Large intestine (tissue), 12 donors: ENCODE measurements at places on chromosomes 2 and 18.

DNA sequence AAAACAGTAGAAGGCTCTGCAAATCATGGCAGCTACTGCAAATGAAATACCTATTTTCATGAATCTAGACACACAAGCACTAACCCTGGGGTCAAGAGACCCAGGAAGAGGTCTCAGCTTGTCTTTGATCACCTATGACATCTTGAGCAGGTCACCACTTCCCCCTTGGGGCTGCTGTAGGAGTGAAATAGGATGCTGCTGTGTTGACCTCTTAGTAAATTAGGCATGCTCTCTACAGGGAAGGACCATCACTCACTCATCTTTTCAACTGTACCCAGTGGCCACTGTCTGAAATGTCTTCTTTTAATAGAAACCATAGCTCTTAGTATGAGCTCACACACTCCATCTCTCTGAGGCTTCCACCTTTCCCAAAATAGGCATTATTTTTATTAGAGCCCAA, 83.8 kb downstream of the NCK2 start:
- no peak overlapping the region for H3K4me3 ChIP-seq
- no peak overlapping the region for H3K27ac ChIP-seq
- DNase-seq = no peak
- H3K27me3 ChIP-seq = no peaks in the 10 kb centered on the region

DNA sequence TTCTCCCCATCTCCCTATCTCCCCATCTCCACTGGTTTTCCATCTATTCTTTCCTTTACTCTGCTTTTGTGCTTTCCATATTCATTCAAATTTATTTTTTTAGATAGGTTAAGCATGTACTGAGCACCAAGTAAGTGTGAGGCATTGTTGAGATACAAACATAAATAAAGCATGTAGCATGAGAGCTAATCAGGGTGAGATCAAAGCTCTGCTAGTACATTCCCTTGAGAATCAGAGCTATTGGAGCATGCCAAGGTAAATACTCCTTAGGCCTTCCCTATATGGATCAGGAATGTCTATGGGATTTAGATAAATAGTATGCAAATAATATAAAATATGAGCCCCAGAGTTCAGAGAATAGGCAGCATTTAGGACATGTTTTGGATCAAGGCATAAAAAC, 25.3 kb downstream of the BABAM2 start:
- no peaks in the 10 kb centered on the region for H3K36me3 ChIP-seq
- no peak overlapping the region for H3K27ac ChIP-seq
- no peaks in the 10 kb centered on the region for H3K27me3 ChIP-seq
- H3K4me3 ChIP-seq = no peak overlapping the region
- DNase-seq = no peak

DNA sequence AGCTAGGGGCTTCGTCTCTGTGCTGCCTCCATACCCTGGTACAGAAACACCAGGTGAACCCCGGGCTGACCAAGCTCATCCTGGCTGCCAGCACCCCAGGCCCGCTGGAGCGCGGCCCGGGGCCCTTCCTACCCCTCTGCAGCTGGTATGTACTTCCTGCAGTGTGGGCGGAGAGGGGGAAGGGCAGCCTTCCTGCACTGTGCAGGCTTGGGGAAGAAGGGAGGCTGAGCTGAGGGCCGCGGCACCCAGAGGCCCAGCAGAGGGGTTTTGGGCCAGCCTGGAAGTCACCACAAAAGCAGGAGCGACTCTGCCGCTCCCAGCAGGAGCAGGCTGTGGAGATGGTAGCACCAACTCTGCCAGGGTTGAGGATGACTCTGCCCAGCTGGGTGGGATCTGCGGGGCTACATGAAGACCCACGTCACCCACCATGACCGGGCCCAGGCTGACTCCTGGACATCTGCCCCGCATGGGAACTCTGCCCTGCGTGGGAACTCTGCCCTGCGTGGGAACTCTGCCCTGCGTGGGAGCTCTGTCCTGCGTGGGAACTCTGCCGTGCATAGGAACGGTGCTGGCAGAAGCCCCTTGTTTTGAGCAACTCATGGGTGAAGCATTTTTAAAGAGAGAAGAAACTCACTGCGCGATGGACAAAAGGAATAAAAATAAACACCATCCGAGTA, 273.3 kb downstream of the NDUFA10 start:
- no peak overlapping the region for H3K27ac ChIP-seq
- H3K4me1 ChIP-seq = no peaks in the 10 kb centered on the region
- DNase-seq = peak; percentile 17
- H3K4me3 ChIP-seq = no peak overlapping the region

DNA sequence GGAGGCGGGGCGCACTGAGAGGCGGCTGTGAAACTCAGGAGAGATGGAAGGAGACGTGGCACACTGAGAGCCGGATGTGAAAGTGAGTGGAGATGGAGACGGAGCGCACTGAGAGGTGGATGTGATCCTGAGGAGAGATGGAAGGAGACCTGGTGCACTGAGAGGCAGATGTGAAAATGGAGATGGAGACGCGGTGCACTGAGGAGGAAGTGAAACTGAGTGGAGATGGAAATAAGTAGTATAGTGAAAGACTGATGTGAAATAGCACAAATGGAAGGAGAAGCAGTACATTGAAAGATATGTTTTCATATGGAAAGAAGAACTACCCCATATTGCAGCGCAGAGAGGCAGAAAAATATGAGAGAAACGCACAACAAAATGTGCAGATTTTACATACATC, 281.6 kb upstream of the RGPD4 start:
- H3K27ac ChIP-seq = no peak overlapping the region
- H3K36me3 ChIP-seq = no peaks in the 10 kb centered on the region
- H3K4me3 ChIP-seq = no peak overlapping the region

GRCh38 chr2:36371928-36372391, 16.4 kb downstream of the CRIM1 start:
- no peaks in the 10 kb centered on the region for H3K36me3 ChIP-seq
- H3K27me3 ChIP-seq = no peaks in the 10 kb centered on the region
